Endodermal cell (in vitro differentiated cells): ENCODE measurements at places on chromosomes 2 and 18. TPM values are rescaled to one million over a fixed set of nuclear protein-coding genes. Genes with fewer than 3 reads are reported as not detected.

Gene UGT1A7
- total RNA-seq, result not detected in 2 replicates

DNA sequence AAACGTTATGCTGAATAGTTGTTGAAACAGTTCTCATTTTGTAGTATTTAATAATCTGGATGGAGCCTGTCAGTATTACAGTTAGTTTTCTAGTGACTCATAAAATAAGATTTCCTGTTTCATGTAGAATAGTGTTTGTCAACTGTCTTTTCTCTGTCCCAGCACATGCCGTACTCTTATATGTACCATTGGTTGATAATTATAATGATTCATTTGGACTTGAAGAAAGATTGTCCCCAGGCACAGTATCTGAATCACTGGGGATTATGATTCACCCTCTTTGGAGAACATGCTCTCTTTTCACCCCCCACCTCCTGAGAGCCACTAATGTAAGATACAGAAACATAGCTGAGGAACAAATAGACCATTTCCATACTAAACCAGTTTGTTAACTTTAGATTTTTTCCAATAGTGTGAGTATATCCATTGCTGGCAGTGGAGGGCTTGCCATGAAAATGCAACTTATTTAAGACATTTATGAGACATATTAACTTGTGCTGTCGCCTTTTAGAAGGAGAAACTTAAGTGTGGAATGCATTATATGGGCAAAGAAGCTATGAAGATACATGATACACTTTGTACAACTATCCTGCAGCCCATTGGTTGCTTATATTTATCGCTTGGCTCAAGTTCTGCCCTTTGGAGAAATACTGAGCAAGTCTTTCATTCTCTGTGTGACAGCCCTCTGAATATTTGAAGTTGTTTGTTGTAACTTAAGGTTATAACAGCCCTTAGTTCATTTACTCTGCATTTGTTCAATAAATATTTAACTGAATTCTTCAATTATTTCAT lies 12.4 kb downstream of the COPS8 start:
- no peak overlapping the region for H3K27ac ChIP-seq
- DNase-seq, result no peak
- H3K4me3 ChIP-seq, result no peak overlapping the region
- peaks cover 81% of the 10 kb centered on the region for H3K36me3 ChIP-seq
- H3K27me3 ChIP-seq, result no peaks in the 10 kb centered on the region

DNA sequence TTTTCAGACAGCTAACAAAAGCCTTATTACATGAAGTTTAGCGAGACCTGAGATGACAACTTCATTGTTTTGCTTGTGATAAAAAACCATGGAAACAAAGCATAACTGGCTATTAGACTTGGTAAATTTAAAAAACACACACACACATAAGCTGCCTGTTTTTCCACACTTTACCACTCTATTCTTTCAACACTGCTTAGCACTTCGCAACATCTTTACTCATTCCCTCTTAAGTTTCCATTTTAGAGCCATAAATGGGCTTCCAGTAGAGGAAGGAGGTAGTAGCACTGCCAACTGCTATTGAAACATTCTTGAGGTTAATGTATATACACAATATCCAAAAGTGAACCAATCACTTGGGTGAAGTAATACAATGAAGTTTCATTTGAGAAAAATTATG lies 54.1 kb downstream of the BAZ2B start:
- H3K36me3 ChIP-seq, result peaks cover 3% of the 10 kb centered on the region
- no peak overlapping the region for H3K27ac ChIP-seq
- no peak for DNase-seq
- H3K4me3 ChIP-seq, result no peak overlapping the region

DNA sequence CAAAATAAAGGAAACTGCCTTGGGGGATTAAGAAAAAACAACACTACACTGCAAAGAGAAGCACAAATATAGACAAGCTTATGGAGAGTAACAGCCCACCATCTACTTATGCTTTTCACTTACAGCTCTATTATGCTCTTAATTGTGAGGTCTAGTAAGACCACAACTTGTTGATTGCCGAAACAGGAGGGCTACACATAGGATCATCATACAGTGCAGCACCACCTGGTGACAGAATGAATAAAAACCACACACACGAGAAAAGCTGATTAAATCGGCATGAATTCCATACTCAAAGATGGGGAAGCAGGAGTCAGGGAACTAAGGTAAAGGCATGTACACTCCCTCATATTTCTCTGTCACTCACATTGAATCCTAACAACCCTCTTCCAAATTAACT lies 259.2 kb downstream of the IKZF2 start:
- H3K4me3 ChIP-seq, result no peak overlapping the region
- peak; percentile 55 for DNase-seq
- H3K36me3 ChIP-seq, result no peaks in the 10 kb centered on the region
- H3K27ac ChIP-seq, result no peak overlapping the region
- no peaks in the 10 kb centered on the region for H3K4me1 ChIP-seq

- H3K4me3 ChIP-seq, result no peak overlapping the region
- H3K27me3 ChIP-seq, result no peaks in the 10 kb centered on the region
- no peak for DNase-seq
Measured at GRCh38 chr2:157192445-157193423, 64.8 kb upstream of the GALNT5 start.

- no peak overlapping the region for H3K4me3 ChIP-seq
- peaks cover 99% of the 10 kb centered on the region for H3K36me3 ChIP-seq
- H3K27ac ChIP-seq, result no peak overlapping the region
Measured at GRCh38 chr2:223996391-223996790, 39.1 kb downstream of the MRPL44 start.

- DNase-seq, result peak; percentile 74
- H3K36me3 ChIP-seq, result peaks cover 4% of the 10 kb centered on the region
- H3K4me3 ChIP-seq, result peak overlapping the region; percentile 99
- no peaks in the 10 kb centered on the region for H3K4me1 ChIP-seq
Measured at GRCh38 chr2:84971510-84972206, 697 bp downstream of the KCMF1 start.

Gene BCL2
- 1.2 and 1.4 TPM in 2 replicates for total RNA-seq

Gene SCN2A
- total RNA-seq, result 0.20 and 0.25 TPM in 2 replicates
